Fibroblast of mammary gland (primary cell): ENCODE measurements at places on chromosomes 16 and 17.

- DNase-seq: no peak
Measured at GRCh38 chr16:10752843-10753523, 9.3 kb downstream of the NUBP1 start.

- no peak for DNase-seq
Measured at GRCh38 chr16:2175454-2175853, 19.9 kb downstream of the TRAF7 start.

GRCh38 chr16:69190598-69190997 lies 3.6 kb downstream of the SNTB2 start:
- no peak for DNase-seq

DNA sequence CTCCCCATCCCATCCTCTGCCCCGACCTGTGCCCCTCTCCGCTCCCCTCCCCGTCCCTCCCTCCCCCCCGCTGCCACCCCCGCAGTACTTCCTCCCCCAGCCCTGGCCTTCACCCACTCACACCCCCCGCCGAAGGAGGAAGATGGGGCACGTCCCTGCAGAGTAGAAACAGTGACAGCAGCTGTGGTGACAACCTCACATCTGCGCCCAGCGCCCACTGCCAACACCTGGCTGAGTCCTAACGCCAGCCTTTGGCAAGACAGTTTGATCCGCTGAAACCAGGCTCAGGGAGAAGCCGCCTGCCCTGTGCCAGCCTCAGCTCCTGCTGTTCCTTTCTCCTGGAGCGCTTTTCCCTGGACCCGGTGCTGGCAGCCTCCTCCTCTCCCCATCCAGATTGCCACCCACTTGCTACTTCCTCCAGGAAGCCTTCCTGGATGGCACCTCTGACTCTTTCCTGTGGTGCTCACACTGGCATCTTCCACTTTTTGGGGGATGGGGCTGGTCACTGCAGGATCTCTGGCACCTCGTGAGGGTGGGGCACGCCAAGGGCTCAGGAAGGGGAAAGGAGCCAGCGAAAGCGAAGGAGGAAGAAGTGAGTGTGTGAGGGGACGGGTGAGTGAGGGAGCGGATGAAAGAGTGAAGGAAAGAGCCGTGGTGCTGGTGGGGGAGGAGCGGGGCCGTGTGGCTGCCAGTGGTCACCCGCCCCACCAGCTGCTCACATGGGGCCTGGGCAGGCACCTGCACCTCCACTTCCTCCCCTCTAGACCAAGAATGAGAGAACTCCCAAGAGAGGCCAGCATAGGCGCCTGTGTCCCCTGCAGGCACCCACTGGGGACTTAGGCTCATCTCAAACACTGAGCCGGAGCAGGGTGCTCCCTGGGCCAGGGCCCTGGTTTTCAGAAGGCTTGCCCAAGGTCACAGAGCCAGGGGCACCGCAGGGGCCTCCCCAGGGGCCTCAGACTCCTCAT lies 27.0 kb downstream of the ZFPM1 start:
- DNase-seq: no peak

DNA sequence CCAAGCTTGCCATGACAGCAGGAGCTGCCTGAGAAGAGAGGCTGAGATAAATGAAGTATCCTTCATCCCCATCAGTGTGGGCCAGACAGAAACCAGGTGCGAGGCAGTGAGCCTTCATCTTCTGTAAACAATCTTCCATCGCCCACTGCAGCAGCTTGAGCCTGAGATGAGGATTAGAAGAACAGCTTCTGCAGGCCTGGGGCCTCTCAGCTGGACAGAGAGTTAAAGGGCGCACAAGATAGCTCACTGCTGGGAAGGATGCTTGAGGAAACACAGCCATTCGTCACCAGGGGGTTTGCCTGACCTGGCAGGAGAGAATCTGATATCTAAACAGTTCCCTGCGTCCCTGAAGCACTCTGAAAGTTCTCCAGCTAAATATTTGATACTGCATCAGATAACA lies 27.1 kb downstream of the HOXB1 start:
- DNase-seq: no peak

- no peak for DNase-seq
Measured at GRCh38 chr16:77896415-77897128, 108.2 kb downstream of the VAT1L start.
